Left lung (tissue), 14 donors: ENCODE measurements at places on chromosomes 2 and 18.

DNA sequence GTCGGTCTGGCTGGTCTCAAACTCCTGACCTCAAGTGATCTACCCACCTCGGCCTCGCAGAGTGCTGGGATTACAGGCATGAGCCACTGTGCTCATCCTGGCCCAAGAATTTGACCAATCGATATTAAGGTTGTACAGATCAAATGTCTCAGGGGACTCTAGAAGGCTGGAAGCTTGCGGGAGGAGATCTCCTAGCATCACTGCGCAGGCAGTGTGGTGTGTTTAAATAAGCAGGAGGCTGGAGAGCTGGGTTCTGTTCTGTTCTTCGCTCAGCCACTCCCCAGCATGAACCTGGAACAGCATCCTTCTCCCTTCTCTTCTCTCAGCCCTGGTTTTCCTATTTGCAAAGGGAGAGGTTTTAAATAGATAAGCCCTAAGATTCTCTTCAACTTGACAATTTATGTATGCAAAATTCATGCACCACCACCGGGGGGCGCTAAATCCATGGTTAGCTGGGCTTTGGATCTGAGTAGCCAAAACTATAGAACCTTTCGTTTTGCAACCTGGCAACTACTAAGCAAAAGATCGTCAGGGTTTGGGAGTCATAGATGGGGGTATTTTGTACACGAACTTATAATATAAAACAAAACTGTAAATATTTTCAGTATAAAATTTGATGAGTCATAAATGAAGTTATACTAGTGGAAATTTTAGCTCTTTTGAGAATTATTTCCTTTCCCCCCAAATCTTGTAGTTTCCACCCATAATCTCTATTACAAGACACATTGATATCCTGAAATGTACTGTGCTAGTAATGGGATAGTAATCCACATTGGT lies 60.6 kb downstream of the SLC16A14 start:
- H3K27ac ChIP-seq, result no peak overlapping the region
- DNase-seq, result peak; percentile 73
- no peaks in the 10 kb centered on the region for H3K36me3 ChIP-seq
- no peaks in the 10 kb centered on the region for H3K27me3 ChIP-seq

GRCh38 chr2:38075507-38076151 lies at the start of gene CYP1B1:
Gene CYP1B1 (minus strand): TSS chr2:38076151. CDS start chr2:38075388, 763 bp downstream.
- H3K4me3 ChIP-seq, result peak within 1 kb of the TSS; percentile 52
- DNase-seq, result no peak
- peak within 1 kb of the TSS; percentile 93 for H3K27ac ChIP-seq
- H3K4me1 ChIP-seq, result peaks cover 69% of the 10 kb centered on the region
- no peaks in the 10 kb centered on the region for H3K36me3 ChIP-seq
- H3K27me3 ChIP-seq, result peaks cover 61% of the 10 kb centered on the region

GRCh38 chr18:70513502-70514171 lies 224.8 kb downstream of the SOCS6 start:
- H3K4me1 ChIP-seq, result no peaks in the 10 kb centered on the region
- no peaks in the 10 kb centered on the region for H3K27me3 ChIP-seq
- no peak overlapping the region for H3K4me3 ChIP-seq
- H3K36me3 ChIP-seq, result no peaks in the 10 kb centered on the region

DNA sequence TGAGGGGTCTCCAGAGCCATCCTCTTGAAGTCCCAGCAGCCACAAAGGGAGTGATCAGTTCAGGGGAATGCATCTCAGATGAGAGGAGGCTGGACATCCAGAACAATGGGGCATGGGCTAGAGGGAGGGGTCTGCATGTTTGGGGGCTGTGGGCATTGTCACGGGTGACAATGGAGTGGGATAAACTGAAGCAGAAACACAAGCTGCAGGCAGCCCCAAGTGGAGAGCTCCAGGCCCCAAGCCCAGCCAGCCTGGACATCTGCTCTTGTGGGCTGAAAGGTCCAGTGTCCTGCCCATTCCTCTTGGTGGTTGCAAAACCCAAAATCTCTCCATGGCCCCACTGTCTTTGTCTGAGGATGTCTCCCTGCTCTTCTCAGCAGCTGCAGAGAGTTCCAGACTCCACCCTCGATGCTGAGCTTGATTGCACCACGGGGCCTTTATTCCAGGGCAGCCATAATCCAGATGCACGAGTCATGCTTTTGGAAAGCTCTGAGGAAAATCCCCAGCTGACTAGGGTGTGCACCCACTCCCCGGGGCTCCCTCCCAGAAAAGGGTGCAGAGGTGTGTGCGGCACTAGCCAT lies 149.4 kb downstream of the TNS1 start:
- H3K27ac ChIP-seq, result peak overlapping the region; percentile 9
- DNase-seq, result no peak
- peaks cover 63% of the 10 kb centered on the region for H3K36me3 ChIP-seq
